ENCODE measurements at places on chromosomes 12 and 14. TPM values are rescaled to one million over a fixed set of nuclear protein-coding genes. Genes with fewer than 3 reads are reported as not detected.

The FGF6 gene
- total RNA-seq, result not detected

The REP15 gene
- 0.72 TPM for total RNA-seq

The JAG2 gene
- total RNA-seq, result 21.7 TPM

The ADCY6 gene
- total RNA-seq, result 12.8 TPM

The STYK1 gene
- total RNA-seq, result 5.1 TPM

The PROX2 gene
- not detected for total RNA-seq

The TTC6 gene
- total RNA-seq, result 0.21 TPM

The WDHD1 gene
- 10.4 TPM for total RNA-seq

The PKP2 gene
- 61.4 TPM for total RNA-seq

The DPF3 gene
- total RNA-seq, result 0.85 TPM

The PRR13 gene
- total RNA-seq, result 33.9 TPM

The TMEM119 gene
- not detected for total RNA-seq

The COX14 gene
- total RNA-seq, result 41.0 TPM

The HRK gene
- total RNA-seq, result under 0.01 TPM

The AQP2 gene
- total RNA-seq, result not detected

The RAD9B gene
- 0.21 TPM for total RNA-seq

The HSPB8 gene
- 0.43 TPM for total RNA-seq

The KRT71 gene
- not detected for total RNA-seq

The LMNTD1 gene
- total RNA-seq, result not detected

The DDHD1 gene
- 5.1 TPM for total RNA-seq

The MARK3 gene
- 70.6 TPM for total RNA-seq

The DIO2 gene
- not detected for total RNA-seq

The DDX11 gene
- 13.3 TPM for total RNA-seq

The ITFG2 gene
- total RNA-seq, result 13.2 TPM

The ADCY4 gene
- 1.7 TPM for total RNA-seq

The IPO8 gene
- 21.9 TPM for total RNA-seq

The CAPRIN2 gene
- 35.4 TPM for total RNA-seq

The SIX4 gene
- total RNA-seq, result 7.0 TPM

The IFI27L2 gene
- total RNA-seq, result 46.0 TPM

The KIF26A gene
- total RNA-seq, result 1.3 TPM

The ARHGEF40 gene
- 18.3 TPM for total RNA-seq

The LIN7A gene
- not detected for total RNA-seq

The MYF5 gene
- total RNA-seq, result not detected

The SNAPC1 gene
- total RNA-seq, result 21.9 TPM

The FGD6 gene
- total RNA-seq, result 36.9 TPM

The FBXL14 gene
- 14.7 TPM for total RNA-seq
